ENCODE measurements at places on chromosomes 5 and 9.

DNA sequence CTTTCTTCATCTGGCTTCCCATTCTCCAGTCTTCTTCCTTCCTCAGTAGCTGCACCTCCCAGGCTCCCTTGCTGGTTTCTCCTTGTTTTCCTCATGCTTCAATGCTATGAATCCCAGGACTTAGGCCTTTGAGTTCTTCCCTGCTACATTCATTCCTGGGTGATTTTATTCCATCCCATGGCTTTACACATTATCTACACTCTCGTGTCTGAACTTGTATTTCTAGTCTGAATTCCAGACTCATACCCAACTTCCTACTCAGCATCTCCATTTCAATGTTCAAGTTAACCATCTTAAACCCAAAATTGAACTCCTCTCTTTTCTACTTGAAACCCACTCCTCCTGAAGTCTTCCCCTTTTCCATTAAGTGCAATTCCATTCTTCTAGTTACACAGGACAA, 20.0 kb downstream of the SLC24A2 start:
- no peak for DNase-seq

DNA sequence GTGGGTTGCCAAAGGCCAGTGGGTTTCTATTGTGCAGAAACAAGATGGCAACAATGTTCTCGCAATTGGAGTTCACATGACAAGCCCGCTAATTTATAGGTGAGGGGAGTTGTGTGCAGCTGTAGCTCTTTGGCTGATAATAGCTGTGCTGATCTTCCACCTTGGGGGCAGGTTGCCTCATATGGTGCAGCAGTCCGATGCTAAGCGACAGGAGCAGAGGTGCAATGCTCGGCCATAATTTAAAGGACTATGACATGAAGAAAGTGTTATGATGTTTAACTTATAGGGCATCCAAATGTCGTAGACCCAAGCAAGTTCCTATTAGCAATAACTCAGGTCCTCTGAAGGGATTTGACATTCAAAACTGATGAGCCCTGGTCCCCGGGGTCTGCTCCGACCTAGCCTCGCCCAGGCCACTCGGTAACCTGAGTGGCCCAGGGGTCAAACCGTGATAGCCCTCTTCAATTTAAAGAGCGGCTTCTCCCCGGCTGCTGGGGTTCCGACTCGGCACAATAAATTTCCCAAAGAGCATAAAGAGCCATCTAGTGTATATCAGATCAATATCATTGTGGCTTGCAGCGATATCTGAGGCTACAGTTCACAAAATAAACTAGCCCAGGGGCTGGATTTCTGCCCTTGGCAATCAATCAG, 724.0 kb downstream of the IRX1 start:
- DNase-seq: no peak

GRCh38 chr9:130118841-130119518, 53.2 kb upstream of the NCS1 start:
- DNase-seq: no peak

- no peak for DNase-seq
Measured at GRCh38 chr9:70475211-70475610, 60.8 kb upstream of the KLF9 start.

DNA sequence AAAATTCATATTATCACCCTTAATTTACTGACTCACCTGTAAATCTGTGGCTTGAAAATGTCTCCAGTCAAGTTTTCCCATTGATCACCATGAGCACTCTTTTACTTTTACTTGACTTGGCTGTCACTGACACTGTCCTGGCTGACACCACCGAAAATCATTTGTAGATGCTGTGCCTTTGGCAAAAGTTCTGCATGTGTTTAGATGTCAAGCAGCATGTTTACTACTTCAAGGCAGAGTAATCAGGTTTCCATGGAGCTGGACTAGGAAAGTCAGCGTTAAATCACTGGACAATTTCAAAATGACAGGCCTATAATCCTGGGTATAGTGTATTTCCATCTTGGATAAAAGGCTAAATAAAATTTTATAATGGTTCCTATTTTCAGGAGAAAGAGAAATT, 1530.6 kb upstream of the CDH6 start:
- DNase-seq: no peak

GRCh38 chr5:22625451-22625850, 227.7 kb downstream of the CDH12 start:
- DNase-seq: no peak

DNA sequence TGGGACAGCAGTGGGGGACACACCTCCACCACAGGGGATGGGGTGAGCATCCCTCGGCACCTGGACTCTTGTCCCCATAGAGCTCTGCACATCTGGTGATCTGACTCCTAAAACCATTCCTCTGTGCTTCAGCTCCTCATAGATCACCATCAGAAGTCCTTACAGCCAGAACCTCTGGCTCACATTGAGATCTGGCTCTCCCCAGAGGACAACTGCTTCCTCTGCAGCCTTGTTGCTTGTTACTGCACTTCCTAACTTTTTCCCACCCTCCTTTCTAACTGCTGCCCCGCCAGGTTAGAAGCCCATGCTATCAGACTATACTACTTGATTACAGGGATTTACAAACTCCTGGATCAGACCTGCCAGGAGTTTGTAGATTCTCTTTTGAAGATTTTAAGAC, 64.5 kb downstream of the ARSB start:
- DNase-seq: no peak

DNA sequence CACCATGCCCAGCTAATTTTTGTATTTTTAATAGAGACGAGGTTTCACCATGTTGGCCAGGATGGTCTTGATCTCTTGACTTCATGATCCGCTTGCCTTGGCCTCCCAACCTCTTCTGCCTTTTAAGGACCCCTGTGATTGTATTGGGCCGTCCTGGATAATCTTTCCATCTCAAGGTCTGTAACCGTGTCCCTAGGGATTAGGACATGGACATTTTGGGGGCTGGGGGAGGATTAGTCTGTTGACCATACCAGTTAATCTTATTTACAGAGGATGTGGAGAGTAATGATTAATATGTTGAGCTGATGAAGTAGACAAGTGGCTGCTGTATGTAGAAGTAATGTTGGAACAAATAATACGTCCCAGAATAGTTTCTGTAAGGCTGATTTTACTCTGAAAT, 23.1 kb downstream of the LNPEP start:
- no peak for DNase-seq

DNA sequence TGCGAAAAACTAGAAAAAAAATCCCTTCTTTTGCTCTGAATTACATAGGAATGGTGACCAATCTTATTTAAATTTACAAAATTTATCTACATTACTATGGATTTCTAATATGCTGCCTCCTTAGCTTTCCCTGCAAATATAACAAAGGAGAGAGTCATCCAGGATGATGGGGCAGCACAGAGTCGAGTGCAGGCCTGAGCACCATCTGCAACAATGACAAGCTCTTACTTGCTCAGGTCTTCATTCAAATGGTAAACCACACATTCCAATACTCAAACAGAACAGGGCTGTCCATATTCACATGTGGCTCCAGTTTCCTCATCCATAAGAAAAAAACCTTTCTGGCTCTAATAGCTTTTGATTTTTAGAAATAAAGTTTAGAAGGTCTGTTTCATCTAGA, 33.5 kb upstream of the ZNF354B start:
- DNase-seq: no peak

GRCh38 chr9:136201609-136202453, 3.1 kb downstream of the LHX3 start:
- DNase-seq: no peak

DNA sequence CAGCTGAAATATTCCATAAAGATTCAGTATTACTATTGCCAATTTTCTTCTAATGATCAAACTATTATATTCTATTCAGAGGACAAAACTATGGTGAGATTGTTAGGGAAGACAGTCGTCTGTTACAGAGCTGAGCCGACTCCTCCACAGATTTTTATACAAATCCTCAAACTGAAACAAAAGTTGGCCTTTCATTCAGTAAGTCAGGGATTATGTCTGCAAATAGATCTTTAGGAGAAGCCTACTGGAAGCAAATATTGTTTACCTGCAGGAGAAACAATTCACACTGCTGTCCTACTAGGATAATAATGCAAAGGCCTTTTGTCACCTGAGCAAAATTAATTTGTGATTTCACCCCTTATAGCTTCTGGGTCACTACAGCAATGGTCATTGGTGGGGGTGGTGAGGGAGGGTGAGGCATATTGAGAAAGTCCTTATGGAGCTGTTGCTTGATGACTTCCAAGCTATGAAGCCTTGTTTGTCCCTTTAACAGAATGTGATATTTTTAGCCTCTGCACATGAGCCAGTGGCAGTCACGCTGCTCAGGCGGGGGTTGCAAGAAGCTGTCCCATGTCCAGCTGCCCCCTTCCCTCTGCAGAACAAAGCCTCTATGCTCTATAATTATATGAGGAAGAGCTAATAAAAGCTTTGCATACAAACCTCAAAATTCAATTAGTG, 200.5 kb upstream of the KLF9 start:
- DNase-seq: no peak

DNA sequence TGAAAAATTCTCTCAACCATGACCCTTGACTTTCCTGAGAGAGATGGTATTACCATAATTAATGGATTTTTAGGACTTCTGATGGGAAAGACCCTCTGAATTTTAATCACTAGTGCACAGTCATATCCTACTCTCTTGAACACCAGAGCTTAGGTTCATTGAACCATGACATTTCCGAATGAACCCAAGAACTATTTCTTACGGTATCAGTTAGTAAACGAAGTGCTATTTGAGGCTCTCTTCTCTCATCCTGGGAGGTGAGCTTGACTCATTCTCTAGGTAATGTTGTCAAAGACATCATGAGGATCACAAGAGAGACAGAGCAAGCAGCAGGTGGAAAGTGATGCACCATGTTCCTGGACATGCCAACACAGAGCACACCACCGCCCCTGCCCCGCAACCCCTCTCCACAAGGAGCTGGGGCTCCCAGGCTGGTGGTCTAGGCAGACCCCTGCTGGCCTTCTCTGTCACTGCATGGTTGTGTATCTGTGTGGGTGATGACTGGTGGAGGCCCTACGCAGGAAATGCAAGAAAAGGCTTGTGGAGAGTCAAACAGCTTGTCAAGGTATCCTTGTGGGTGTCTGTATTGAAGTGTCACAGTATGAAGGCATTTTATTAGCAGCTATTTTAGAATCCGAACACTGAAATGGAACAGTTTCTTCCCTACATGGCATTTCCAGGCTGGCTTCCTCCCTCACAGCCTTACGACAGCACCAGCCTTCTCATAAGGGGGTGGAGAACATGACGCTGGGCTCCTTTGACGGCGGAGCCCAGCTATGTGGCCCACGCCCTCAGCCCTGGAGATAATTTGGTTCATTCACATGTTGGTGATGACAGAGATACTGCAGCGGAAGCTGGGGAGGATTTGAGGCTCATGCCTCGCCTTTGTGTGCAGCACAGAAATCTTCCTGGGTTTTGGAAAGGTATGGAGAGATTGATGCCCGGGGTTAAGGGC, 297.6 kb downstream of the NTRK2 start:
- no peak for DNase-seq

All from activated CD8-positive, alpha-beta memory T cell treated with anti-CD3 and anti-CD28 coated beads for 24 hours (primary cell).